ENCODE measurements at places on chromosomes 5 and 9. TPM values are rescaled to one million over a fixed set of nuclear protein-coding genes. Genes with fewer than 3 reads are reported as not detected.

Gene PCAT7
- total RNA-seq = 0.36 TPM

Gene IFNE
- total RNA-seq = 0.72 TPM

Gene GLRA1
- total RNA-seq = not detected

Gene TXN
- total RNA-seq = 977 TPM

Gene ARID3C
- total RNA-seq = not detected

- DNase-seq = no peak
These were observed 34.2 kb downstream of the PAX5 start for GRCh38 chr9:36999728-37000333.

DNA sequence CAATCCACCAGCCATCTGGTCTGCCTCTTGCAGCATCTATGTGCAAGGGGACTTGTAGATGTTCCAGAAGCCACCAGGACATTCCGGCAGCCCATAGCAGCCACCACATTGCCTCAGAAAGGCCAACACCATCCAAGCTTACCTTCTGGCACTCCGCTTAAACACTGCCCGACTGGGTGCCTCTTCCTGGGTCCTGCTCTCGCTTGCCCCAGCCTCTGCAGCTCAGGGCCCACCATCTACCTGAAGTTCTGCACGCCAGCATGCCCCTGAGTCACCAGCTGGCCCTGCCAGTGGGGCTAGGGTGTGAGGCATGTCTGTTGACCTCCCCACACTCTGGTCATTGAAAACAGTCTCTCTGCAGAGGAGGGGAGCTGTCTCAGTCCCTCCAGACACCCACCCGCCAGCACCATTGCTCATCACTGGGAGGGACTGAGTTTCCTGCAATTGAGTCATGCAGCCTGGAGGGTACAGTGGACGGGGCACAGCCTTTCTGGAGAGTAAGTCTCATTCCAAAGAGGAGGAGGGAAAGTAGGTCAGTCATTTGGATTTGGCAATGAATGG lies 16.9 kb upstream of the COL5A1 start:
- peak; percentile 97 for DNase-seq

GRCh38 chr5:160660132-160660531 lies 191.9 kb downstream of the ATP10B start:
- DNase-seq = no peak

DNA sequence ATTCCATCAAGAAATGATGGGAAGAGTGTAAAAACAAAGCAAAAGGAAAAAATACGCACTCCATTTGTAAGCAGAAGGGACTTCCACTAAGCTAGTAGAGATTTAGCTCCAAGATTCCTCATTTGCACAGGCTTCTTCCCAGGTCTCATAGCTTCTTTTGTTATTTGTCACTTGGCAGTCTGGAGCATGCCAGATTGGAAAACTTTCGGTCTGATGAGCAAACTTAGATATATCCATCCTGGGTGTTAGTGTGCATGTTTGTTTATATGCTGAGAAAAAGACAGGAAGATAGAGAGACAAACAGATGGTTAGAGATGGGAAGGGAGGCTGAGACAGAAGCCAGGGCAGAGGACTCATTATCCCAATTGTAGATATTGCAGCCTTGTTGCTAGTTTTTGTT lies 1644.5 kb upstream of the NUDT12 start:
- DNase-seq = no peak

GRCh38 chr9:113999256-114000062 lies 78.6 kb downstream of the AMBP start:
- DNase-seq = no peak

DNA sequence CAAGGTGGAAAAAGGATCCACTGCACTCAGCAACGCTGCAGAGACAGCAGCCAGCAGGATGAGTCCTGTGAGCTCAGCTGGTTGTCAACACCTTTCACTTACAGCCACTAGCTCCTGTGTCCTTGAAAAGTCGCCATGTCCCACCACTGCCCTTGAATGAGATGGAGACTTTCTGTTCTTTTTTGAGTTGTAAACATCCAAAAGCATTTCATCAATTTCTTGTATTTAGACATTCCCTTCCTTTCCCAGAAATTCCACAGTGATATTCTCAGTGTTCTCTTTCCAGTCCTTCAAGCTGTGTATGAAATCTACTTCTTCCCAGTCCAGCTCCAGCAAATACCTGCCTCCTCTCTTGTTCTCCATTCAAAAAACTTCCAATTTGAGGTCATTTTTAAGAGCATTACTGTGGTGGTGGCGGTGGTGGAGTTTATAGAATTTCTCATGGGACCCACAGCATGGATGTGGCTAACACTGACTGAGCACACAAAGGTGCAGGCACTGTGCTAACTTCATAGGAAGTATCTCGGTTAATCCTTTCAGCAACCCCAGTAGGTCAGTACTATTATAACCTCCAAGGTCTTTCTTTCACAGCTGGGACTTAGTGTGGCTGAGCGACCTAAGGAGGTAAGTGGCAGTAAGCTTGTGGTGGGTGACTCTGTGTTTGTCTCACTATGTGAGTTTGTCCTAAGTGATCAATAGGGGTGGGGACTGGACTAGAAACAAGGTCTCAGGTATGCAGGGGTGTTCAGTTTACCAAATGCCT lies 15.0 kb upstream of the GPX3 start:
- no peak for DNase-seq

DNA sequence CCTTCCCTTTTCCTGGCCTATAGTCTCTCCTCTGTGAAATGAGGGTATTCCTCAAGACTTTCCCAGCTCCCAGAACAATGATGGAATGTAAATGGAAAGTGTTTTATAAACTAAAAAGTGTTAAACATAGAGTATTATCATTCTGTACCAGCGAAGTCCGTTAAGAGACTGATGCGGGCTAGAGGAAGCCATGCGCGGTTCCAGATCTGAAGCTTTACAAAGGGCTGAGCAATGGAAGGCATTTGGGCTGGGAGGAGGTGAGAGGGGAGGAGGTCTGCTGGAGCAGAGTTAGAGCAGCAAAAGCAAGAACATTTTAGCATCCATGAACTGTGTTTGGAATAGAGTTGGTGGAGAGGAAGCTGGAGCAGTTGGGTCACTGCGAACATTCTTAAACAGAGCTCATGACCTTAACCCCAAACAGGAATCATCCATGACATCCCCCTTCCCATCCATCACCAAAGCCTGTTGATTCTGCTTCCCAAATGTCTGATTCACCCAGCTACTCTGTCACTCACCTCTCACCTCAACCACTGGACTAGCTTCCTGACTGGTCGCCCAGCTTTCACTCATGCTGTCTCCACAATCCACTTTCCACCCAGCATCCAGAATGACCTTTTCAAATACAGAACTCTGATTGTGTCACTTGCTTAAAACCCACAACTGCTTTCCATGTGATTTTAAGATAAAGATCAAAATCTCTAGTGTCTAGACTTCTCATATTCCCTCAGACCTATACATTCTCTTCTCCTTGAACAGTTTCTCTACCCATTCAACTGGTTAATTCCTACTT lies 37.1 kb downstream of the CDK5RAP2 start:
- DNase-seq = peak; percentile 5

DNA sequence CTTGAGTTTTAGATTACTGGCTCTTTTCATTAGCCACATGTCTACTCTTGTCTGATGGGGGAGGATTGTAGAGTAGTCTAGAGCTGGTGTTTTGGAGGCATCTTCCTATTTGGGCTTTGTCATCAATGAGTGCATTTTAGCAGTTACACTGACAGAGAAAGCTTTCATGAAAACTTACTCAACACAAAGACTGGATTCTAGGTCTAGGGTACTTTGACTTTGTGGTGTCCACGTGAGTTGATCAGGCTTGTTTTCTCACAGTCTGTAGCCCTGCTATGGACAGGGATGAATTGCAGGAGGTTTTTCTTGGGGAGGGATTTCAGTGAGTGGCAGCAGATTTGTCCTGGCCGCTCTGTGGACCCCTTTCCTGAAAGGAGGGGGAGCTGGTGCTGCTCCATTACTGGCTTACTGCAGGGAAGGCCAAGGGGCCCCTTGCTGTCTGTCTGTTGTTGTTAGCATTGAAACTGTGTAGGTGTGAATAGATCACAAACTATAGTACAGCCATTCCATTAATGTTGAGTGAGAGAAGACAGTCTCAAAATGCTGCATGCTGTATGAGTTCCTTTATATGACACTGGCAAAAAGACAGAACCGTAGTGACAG lies 6.6 kb downstream of the TRIO start:
- DNase-seq = no peak

DNA sequence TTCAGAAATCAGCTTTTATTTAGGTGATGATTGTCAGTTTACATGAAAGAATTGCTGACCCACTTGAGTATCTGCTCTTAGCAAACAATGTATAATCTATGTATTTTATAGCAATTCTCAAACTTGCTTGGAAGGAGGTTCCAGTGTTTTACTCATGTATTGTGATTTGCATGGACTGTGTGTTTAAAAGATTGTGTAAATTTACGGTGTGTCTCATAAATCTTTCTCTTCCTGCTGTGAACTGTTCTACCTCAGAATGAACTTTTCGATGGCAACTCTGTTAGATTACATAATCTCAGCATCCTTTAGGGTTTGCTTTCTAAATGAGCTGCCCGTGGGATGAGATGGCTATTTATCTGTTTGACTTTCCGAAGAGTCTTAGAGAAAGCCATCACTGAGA lies 122.5 kb downstream of the MEF2C start:
- DNase-seq = no peak

GRCh38 chr5:77353251-77353650 lies 138.9 kb downstream of the WDR41 start:
- no peak for DNase-seq

DNA sequence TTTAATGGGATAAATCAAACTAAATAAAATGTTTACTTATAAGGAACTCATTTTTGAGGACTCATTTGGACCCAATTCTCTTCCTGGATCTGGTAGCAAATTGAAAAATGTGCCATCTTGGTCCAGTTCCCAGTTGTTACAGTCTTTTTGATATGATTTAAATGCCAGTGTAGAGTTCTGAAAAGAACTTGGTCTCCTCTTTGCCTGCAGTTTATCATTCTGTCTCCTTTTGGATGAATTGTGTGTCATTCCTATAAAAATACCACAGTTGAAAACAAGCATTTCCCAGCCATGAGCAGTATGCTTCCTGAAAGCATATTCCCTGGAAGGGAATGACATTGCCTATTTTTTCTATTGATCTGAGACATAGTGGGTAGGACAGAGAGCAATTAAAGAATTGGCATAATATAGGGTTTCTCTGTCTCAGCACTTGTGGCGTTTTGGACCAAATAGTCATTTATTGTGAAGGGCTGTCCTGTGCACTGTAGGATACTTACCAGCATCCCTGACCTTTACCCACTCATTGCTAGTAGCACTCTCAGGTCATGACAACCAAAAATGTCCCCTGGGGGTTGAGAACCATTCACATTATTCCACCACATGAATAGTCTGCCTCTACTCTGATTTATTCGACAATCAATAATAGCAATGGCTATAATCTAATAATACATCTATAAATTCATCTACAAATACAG lies 181.8 kb downstream of the NXNL2 start:
- no peak for DNase-seq

DNA sequence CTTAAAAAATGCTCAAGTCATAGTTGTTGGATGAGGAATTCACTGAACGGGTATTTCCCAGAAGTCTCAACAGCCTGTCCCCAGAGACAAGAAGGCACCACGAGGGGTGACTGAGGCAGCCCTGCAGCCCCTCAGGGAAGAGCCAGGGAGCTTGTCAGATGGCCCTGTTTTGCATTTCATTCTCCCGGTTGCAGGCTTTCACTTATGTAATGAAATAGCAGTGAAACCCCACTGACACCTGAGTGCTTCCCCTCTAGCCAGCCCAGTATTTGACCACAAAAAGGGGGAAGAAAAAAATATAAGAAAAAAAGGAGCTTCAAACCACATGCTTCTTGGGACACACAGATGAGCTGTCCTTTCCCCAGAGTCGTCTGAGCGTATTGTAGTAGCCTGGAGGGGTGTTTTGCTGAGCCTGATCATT lies 75.3 kb upstream of the IL12B start:
- no peak for DNase-seq

GRCh38 chr9:109918339-109919163 lies 138.6 kb downstream of the PALM2AKAP2 start:
- DNase-seq = peak; percentile 10

GRCh38 chr5:52356311-52356918 lies 431.3 kb upstream of the ITGA1 start:
- DNase-seq = peak; percentile 1

DNA sequence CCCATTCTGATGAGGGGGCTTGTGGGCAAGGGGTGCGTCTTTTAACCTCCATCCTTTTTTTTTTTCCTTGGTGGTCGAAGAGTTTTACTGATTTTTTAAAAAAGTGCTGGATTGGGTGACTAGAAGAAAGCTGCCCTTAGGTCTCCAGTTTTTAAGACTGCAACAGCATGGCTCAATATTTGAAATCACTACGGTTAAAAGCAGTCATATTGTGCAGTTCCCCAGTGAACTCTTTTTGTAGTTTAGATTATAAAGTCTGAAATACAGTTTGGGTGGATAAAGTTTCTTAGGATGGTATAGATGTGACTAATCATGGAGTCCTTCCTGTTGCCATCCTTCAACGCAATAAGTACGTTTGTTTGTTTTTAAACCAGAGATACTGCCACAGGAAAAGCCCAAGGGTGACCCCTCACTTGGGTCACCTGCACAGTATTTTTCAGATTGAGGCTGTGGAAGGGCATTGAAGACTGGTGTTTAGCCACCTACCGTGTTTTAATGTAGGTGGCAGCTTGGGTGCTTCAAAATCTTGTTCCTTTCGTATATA lies 520 bp upstream of the DHFR start:
- DNase-seq = no peak

DNA sequence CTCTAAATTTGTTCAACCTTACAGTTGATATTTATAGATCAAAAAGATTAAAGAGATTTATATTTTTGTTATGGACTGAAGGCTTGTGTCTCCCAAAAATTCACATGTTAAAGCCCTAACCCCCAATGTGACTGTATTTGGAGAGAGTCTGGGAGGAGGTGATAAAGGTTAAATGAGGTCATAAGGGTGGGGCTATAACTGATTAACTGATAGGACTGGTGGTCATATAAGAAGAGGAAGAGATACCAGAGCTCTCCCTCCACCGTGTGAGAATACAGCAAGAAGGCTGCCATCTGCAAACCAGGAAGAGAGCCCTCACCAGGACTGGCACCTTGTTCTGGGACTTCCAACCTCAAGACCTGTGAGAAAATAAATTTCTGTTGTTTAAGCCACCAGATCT lies 264.3 kb downstream of the ENC1 start:
- no peak for DNase-seq

All from RPMI7951 (cell line).